ENCODE measurements at places on chromosomes 4 and X.

- no peak for DNase-seq
Observed at GRCh38 chr4:24010994-24011393, 121.1 kb upstream of the PPARGC1A start.

GRCh38 chr4:78693777-78694456, 82.2 kb upstream of the BMP2K start:
- DNase-seq = no peak

DNA sequence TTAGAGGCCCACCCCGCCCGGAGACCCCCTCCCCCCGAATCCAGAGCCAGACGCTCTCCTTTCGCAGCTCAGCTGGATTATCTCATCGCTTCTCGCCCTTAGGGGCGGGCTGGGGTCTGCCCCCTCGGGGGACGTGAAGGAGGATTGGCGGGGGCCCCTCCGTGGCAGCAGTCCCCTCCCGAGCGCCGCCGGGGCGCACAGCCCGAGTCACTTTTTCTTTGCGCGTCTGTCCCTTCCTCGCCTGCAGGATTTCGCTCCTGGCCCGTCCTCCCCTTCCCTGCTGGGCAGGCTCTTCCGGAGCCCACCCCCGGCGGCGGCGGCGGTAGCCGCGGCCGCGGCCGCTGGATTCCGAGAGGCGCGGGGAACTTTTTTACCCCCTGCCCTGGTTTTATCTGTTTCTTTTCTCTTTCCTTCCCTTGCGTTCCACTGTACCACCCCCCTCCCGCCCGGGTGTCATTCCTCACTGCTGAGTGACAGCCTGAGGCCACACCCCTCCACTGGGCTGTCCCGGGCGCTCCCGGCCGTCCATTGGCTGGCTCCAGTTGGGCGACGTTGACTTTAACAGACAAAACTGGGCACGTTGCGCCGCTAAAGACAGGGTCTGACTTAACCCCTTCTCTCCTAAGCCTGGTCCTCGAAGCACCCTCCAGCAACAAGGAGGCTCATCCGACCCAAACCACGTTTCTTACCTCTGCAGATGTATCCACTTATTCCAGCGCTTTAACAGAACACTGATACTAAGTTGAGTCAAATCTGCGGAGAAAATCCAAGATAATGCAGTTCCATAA, 492 bp upstream of the NKX3-2 start:
- DNase-seq = peak; percentile 68

- no peak for DNase-seq
Observed at GRCh38 chr4:93771640-93772411, 56.7 kb upstream of the ATOH1 start.

- no peak for DNase-seq
Observed at GRCh38 chrX:121558886-121559285, 511.5 kb downstream of the GLUD2 start.

GRCh38 chr4:89957046-89957926, 62.6 kb downstream of the MMRN1 start:
- DNase-seq = no peak

- DNase-seq = no peak
Observed at GRCh38 chrX:78314561-78314960, 12.8 kb downstream of the CYSLTR1 start.

- no peak for DNase-seq
Observed at GRCh38 chr4:138291431-138291830, 49.3 kb upstream of the SLC7A11 start.

- DNase-seq = peak; percentile 6
Observed at GRCh38 chr4:112327965-112328733, 31.0 kb downstream of the ALPK1 start.

GRCh38 chr4:8159537-8160232, 1.1 kb upstream of the ABLIM2 start:
- no peak for DNase-seq

- DNase-seq = no peak
Observed at GRCh38 chr4:48307528-48307927, 33.8 kb upstream of the SLAIN2 start.

DNA sequence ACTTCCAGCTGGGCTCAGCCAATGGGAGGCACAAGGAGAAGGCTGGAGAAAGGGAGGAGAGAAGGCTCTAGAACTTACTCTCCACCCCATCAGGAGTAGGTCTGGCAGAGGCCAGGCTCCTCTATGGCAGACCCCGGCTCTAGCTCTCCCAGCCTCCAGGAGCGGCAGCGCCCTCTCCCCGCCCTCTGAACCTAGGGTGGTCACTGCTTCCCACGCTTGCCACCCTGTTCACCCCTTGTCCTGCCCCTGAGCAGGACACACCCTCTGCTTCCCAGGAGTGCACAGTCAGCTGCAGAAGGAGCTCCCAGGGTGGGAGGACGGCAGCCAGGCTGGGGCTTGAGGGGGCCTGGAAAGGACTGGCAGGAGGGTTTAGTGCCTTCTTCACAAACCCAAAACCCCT, 53.0 kb upstream of the CRMP1 start:
- DNase-seq = no peak

GRCh38 chr4:26450418-26450817, 39.9 kb downstream of the CCKAR start:
- no peak for DNase-seq

- no peak for DNase-seq
Observed at GRCh38 chr4:53132132-53132891, 233.5 kb downstream of the SCFD2 start.

GRCh38 chr4:76658231-76659102, 223.4 kb downstream of the SHROOM3 start:
- DNase-seq = no peak

DNA sequence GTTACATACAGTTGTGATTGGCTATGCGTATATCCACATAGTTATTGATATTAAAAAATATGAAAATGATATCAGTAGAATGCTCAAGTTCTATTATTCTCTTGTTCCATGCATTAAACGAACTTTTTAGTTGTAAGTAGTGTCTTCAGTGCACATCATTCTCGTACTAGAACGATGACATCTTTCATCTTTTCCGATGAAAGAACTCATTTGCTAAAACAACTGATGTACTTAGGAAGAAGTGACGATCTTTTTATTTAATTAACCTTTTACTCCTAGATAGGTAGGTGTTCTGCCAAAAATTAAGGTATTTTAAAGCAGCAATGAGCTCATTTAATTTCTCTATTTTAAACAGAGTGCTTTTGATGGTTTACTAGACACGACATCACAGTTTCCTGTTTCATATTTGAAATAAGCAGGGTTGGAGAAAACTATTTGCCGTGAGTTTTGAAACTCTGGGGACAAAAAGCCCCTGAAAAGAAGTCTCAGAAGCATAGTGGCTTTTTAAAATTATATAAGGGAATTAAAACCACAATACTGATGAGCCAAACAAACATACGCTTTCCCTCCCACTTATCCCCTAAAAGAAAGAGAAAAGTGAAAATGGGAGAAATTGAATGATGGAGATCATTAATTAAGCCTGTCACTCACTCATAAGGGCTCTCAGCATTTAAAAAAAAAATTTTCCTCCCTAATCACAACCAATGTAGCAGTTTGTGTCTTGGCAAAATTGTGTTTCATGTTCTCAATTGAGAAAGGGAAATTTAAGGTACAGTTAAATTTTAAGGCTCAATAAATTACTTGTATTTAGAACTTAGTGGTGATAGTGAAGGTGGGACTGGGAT, 25.6 kb downstream of the SPRY1 start:
- DNase-seq = no peak

- DNase-seq = peak; percentile 28
Observed at GRCh38 chrX:46637938-46638337, 64.4 kb downstream of the CHST7 start.

- no peak for DNase-seq
Observed at GRCh38 chr4:25081866-25082471, 51.2 kb upstream of the LGI2 start.

DNA sequence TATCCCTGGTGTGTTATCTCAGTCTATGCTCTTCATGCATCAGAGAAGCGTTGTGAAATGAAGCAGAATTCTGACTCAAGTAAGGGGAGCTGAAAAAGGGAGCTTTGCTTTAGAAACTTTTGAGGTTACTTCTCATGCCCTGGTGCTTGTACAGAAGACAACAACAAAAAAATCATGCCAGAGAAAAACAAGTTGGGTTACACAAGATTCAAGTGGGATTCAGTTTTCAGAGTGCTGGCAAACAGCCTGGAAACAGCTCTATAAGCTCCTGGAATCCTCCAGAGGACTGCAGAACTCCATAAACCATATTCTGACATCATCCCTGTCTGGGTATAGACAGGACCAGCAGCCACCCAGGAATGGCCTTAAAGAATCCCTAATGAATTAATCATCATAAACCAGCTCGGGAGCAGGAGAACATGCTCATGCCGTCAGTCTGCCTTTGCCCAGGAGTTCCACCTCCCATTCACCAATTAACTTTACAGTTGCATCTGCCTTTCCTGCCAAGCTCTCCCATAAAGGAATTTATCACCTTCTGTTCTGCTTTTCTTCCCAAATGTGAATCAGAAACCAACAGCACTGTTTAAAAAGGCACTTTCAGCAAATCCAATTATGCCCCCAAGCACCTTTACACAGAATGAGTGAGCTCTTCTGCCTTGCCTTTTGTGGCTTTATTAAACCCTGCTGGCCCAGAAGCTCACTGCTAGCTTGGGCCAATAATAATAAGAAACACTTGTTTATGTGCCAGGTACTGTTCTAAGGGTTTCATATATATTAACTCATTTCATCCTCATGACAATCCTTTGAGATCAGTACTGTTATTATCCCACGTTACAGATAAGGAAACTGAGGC, 54.5 kb upstream of the FBXW7 start:
- DNase-seq = no peak

- no peak for DNase-seq
Observed at GRCh38 chrX:11188664-11189063, 77.5 kb downstream of the HCCS start.

DNA sequence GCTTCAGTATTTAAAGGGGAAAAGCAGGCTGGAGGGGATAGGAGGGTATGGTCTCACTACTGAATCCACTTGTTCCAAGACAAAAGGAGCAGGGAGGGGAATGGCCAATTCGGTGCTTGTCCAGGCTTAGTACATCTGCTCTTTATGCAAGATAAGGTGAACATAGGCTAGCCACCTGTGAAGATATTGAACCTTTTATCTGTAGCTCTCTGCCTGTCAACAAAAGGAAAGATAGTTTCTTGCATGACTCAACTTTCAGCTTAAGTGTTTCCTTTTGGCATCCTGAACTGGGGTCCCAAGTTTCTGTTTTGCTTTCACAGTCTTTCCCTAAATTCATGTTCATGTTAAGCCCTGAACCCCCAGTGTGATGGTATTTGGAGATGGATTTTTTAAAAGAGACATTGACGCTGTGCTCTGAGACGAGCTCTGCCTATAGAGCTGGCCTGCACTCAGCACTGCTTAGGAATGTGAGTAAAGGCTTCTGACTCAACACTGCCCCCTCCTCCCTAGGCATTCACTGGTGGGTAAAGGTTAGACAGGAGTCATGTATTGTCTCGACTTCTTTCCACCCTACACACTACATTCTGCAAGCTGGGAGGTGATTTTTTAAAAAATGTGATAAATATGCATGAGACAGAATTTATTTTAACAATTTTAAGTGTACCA, 28.2 kb downstream of the FAM149A start:
- no peak for DNase-seq

- no peak for DNase-seq
Observed at GRCh38 chr4:116357758-116358157, 727.6 kb downstream of the TRAM1L1 start.

GRCh38 chr4:168461821-168462220, 18.5 kb downstream of the DDX60L start:
- no peak for DNase-seq

DNA sequence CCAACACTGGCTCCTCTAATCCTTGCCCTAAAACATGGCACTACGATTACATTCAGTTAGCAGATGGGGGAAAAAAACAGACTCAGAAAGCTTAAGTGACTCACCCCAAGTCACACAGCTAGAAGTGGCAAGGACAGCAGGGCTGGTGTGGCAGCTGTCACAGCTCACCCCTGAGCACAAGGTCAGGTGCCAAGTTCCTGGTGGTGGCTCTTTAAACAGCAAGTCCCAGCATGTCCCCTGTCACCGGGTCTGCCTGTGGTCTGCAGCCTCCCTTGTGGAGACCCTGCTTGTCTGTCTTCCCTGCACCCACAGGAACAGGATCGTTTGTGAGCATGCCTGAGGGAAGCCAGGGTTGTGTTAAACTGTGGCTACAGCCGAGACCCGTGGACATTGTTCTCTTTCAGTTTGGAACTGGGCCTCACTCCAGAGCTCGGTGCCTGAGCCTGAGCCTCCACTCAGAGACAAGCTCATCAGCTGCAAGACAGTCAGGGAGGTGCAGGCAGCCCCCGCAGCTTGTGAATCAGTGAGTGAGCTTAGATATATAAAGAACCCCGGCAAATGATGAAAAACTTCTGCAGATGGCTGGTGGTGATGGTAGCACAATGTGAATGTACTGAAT, 260.8 kb downstream of the BCOR start:
- DNase-seq = no peak

- DNase-seq = no peak
Observed at GRCh38 chr4:15109600-15109999, 107.3 kb downstream of the CPEB2 start.

DNA sequence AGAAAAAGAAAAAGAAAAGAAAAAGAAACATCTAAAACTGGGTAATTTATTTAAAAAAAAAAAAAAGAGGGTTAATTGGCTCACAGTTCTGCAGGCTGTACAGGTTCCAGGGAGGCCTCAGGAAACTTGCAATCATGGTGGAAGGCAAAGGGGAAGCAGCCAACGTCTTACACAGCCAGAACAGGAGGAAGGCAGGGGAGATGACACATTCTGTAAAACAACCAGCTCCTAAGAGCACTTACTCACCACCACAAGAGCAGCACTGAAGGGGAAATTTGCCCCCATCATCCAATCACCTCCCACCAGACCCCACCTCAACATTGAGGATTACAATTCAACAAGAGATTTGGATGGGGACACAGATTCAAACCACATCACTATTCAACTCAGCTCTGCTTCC, 36.8 kb upstream of the TMEM184C start:
- no peak for DNase-seq

DNA sequence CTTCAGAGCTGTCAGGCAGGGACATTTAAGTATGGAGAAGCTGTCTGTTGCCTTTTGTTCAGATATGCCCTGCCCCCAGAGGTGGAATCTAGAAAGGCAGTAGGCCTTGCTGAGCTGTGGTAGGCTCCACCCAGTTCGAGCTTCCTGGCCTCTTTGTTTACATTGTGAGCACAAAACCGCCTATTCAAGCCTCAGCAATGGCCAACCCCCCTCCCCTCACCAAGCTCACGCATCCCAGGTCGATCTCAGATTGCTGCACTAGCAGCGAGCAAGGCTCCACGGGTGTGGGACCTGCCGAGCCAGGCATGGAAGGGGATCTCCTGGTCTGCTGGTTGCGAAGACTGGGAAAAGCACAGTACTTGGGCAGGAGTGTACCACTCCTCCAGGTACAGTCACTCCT, 59.3 kb downstream of the ZNF674 start:
- no peak for DNase-seq

GRCh38 chr4:76947369-76947768, 2.2 kb upstream of the SEPTIN11 start:
- no peak for DNase-seq

DNA sequence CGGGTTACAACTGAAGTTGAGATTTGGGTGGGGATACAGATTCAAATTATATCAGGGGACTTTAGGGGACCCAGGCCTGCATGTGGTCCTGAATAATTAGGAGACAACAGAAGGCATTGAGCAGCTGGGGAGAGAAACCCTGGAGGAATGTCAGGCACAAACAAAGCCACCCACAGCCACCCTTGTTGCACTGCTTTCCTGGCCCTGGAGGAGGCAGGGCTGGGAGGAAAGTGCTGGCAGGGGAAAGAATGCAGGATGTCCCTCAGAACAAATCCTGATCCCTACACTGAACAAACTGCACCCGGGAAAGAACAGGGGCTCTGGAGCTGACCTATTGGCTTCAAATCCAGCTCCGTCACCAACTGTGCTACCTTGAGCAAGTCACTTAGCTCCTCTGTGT, 214.1 kb upstream of the ATP6AP2 start:
- no peak for DNase-seq

All from activated naive CD8-positive, alpha-beta T cell treated with anti-CD3 and anti-CD28 coated beads for 36 hours (primary cell).